Stimulated activated CD4-positive, alpha-beta T cell treated with anti-CD3 and anti-CD28 coated beads, Interleukin-12 subunit alpha, Interleukin-12 subunit beta, amount 100 ng/mL, for 24 hours (primary cell): ENCODE measurements at places on chromosomes 16 and 17.

GRCh38 chr17:1994707-1995106 is 30.4 kb downstream of the RTN4RL1 start:
- no peak for DNase-seq

DNA sequence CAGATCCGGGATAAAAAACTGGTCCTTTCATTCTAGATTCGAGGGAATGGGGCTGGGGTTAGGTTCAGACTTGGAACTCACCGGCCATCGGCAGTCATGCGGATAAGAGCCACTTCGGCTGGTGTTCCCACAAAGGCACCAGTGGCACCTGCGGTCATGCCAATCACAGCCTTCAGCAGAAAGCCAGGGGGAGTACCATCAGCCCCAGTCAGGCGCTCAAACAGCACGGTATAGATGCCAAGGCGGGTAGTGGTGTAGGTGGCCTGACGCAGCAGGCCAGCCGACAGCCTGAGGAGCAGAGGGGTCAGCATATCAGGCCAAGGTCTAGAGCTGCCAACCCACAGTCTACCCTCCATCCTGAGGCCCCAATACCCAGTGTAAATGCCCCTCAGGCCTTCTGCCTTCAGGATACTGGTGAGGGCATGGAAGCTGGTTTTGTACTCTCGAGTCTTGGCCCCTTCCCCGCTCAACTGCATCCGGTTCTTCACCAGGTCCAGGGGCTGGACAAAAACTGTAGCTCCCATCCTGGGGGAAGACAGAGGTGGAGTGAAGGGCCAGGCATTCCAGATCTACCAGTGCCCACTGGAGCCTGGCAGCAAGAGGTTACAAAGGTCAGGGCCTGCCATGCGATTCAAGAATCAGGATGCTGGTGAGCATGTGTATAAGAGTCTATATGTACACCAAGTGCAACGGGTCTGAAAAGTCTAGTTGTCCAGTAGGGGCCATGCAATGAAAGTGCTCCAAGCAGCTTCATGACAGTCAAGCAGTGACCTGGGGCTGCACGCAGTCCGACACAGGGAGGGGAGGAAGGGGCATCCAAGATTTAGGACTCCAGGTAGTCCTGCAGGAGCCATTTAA is 929 bp downstream of the SLC25A11 start:
- no peak for DNase-seq

DNA sequence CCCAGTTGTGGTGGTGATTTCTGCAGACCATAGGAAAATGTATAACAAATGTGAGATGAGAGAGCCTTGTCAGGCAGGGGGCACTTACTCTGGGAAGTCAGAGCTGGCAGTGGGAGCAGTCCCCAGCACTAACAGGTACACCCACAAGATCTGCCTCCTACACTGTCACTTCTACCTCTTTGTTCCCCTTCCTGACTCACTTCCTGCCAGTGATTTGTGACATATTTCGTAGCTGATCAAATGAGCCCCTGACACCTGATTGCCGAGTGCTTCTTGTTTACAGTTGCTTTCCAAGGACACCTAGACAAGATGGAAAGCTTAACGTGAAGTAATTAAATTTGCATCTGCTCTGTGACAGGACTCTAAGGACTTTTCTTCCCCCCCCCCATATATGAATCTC is 40.5 kb downstream of the FTO start:
- no peak for DNase-seq

DNA sequence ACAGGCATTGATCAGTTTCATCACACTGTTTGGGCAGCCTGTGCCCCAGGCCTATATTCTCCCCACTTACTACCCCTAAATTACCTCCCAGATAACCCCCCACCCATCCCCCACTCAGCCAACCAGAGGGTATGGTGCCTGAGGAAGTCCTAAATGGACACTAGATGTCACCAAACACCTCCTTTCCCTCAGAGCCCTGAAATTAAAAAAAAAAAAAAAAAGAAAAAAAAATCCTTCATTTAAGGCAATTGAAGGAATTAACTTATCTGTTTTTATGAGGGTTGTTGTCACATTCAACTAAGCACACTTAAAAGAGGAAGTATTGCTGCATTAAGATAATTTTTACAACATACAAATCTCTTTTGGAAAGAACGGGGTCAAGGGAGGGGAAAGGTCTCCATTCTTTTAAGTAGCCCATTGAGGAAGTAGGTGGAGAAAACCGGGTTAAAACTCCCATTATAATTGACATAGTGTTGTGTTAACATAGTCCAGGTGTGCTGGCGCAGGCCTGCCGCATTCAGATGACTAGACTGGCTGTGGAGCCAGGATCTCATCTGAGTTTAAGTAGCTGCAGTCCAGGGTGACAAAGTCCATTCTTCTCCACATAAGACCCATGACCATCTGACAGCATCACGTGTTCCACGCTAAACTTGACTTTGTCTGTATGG is 46.3 kb downstream of the SNX11 start:
- no peak for DNase-seq

DNA sequence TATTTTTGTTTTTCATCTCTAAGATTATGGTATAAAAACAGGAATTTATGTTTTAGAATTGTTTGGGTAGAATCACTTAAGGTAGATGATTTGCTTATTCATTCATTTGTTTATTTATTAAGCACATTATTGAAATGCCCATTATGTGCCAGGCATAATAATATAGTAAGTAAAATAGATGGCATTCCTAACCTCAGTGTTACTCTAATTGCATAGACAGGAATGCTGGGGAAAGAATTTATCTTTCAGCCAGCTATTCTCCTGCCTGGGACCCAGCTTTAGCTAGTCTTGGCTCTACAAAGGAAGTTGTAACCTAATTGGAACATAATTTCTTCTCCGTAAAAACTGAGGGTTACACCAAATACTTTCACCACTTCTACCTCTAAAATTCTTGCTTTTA is 44.6 kb downstream of the NFAT5 start:
- DNase-seq, result no peak

DNA sequence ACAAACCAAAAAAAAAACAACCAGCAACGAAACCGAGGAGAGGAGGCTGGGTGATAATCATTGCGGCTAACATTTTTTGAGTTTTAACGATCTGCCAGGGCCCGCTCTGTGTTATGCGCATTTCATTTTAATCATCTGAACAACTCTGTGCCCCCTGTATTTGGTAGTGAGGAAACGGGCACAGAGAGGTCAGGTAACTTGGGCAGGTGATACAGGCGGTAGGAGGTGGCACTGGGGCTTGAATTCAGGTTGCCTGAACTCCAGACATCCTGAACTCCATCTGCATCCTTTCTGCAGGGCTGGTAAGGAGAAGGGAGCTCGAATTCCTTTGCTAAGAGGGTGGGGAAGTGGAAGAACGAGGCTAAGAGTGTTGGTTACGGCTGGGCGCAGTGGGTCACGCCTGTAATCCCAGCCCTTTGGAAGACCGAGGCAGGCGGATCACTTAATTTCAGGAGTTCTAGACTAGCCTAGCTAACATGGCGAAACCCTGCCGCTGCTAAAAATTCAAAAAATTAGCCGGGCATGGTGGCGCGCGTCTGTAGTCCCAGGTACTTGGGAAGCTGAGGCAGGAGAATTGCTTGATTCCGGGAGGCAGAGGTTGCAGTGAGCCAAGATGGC is 1.1 kb downstream of the CLUAP1 start:
- DNase-seq, result no peak

DNA sequence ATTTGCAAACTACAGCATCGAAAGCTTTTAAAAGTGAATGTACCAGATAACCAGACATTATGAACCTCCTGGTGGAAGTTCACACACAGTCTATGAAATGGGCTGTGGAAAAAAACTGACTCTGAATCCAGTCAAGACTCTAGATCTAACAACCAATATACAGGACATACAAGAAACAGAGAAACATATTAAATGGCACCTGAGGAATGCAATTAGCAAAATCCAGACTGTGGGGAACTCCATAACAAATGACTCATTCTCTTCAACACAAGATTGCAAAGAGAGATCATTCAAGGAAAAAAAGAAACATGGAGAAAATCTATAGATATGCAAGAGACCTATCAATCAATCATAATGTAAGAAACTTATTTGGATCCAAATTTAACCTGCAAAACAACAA is 119.0 kb downstream of the MYO1D start:
- no peak for DNase-seq

DNA sequence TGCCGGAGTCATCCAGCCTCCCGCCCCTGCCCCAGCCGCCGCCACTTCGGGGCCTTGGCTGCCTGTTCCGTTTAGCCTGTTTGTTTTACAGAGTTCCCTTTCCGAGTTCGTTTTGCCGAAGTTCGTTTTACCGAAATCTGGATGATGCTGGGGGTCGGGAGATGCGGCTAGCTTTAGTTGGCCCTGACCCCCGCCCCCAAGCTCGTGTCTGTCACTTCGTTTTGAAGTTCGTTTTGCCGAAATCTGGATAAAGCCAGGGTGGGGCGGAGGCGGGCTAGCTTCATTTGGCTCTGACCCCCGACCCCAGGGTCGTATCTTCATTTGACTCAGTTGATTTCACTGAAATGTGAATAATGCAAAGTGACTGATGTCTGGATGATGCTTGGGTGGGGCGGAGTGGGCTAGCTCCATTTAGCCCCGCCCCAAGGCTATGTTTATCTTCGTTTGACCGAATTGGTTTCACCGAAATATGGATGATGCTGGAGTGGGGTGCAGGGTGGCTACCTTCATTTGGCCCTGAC is 591 bp downstream of the PSMD7 start:
- peak; percentile 28 for DNase-seq

- DNase-seq, result no peak
Observed at GRCh38 chr17:81449351-81449750, 54.1 kb downstream of the BAHCC1 start.
